Activated CD4-positive, alpha-beta T cell treated with anti-CD3 and anti-CD28 coated beads, Interleukin-2, amount 10 ng/mL, durations not matched to agents 7 days and 5 days (primary cell): ENCODE measurements at places on chromosomes 4 and X.

- no peak for DNase-seq
These were observed 20.9 kb downstream of the NELFA start for GRCh38 chr4:1987721-1988326.

- no peak for DNase-seq
These were observed 9.5 kb upstream of the NAAA start for GRCh38 chr4:75950213-75950815.

DNA sequence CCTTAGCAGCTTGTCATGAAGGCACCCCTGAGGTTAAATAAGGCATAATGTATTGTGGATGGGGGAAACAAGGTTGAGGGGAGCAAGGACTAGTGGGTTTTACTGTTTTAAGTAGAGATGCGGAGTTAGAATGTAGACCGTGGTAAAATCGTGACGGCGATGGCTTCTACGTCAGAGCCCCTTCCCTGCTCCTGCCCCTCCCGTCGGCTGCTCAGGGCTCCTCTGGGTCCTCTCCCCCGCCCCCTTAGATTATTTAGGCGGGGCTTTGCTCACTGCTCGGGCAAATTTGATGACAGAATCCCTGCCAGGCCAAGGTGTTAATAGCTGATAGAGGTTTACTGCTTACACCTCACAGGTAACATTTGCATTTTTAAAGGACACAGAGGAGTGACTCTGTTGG lies 2.3 kb downstream of the FRMPD3 start:
- no peak for DNase-seq

GRCh38 chrX:109997786-109998452 lies 5.0 kb upstream of the TMEM164 start:
- DNase-seq = no peak

GRCh38 chr4:53804719-53805118 lies 213.4 kb upstream of the LNX1 start:
- DNase-seq = peak; percentile 28

DNA sequence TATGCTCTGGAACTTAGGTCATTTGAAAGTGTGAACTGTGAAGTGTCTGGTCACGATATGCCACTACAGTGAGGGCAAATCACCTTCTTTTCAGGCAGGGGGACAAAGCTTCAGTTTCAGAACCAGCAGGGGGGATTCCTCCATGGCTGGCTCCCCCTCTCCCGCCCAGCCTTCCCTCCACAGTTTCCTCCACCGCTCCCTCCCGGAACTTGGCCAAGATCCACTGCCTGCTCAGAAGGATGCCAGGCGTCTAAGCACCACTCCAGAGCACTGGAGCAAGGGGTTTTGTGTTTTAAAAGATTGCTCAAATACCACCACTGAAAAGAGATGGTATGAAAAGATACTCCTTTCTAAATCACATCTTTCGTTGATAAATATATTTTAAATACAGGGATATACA lies 126.9 kb downstream of the ELOVL6 start:
- no peak for DNase-seq

- DNase-seq = no peak
These were observed 27.1 kb upstream of the MAGEA8 start for GRCh38 chrX:149853925-149854324.

DNA sequence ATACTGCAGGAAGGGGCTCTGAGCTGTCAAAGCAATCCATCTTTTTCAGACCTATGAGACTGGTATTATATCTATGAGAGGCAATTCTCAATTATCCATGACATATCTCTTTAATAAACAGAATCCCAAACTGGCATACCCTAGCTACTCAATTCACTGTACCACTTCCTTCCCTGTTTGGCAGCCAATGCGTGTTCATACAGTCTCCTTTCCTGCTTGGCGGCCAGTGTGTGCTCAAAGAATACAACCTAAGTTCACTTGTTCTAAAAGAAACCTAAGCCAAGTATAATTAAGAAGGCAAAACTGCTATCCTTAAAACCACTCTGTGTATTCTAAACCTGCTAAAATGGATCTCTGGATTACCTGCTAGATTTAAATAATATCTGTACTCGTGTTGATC lies 38.3 kb downstream of the ARHGEF9 start:
- DNase-seq = no peak

DNA sequence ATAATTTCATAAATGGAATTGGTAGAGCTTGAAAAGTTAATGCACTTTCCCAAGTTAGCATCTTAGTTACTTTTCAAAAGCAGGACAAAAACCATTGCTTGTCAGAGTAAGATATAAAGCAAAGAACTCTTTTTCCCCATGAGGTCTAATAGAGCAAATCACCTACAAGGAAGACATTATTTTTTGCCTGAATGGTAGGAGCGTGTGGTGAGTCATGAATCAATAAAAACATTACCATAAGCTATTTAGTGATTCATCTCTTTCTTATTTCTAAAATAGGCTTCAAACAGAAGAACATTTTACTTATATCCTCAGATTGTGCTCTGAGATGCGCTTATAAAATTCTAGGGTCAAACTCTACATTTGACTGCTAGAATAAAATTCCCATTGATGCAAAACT lies 109.4 kb upstream of the GPRIN3 start:
- DNase-seq = no peak

- no peak for DNase-seq
These were observed 60.9 kb downstream of the BMP15 start for GRCh38 chrX:50971395-50971794.

DNA sequence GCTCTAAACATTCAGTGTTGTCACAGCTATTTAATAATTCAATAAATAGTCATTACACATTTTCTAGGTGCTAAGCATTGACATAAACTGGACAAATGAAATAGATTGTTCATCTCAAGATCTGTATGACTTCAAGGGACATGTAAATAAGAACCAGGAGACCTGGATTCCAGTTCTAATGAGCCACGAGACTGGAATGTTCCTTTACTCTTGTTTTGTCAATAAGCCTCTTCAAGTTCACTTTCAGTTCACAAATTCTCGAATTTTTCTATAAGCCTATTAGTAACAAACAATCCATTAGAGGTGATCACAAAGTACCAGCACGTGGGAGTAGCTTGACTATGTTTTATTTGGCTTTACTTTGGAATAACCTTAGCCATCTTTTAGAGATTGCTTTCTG lies 514.0 kb upstream of the SMIM31 start:
- DNase-seq = no peak

GRCh38 chr4:128837679-128838078 lies 28.2 kb downstream of the JADE1 start:
- DNase-seq = no peak

DNA sequence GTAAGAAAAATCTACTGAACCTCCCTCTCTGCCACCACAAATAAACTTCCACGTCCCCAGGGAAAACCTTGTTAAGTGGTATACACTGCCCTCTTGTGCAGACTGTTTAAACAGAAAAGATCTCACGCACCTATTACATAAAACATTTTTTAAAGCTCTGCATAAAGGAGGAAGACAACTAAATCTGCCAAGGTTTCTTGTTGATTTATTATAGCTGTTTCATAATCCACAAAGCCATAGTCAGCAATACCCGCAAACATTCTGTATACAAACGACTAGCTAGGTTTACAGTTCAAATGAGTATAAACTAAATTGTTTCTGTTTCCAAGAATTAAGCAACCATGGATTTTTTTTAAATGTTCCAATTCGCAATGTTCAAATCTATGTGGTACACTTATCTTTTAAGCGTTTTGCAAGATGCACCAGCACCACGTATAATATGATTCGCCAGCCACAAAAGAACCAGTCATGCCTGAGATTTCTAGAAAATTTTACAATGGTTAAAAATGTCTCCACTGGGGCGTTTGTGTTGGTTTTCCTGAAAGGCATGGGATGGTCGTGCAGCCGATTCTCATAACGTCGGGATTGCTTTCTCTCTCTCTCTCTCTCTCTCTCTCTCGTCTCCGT lies 164.6 kb downstream of the PRKX start:
- DNase-seq = no peak

- no peak for DNase-seq
These were observed 1.1 kb upstream of the CD99 start for GRCh38 chrX:2689773-2690666.

- no peak for DNase-seq
These were observed 24.2 kb upstream of the ACSL1 start for GRCh38 chr4:184850018-184850417.

GRCh38 chr4:159503236-159504008 lies 400.5 kb downstream of the RAPGEF2 start:
- no peak for DNase-seq

- DNase-seq = no peak
These were observed 48.4 kb downstream of the SMIM20 start for GRCh38 chr4:25962393-25962792.

DNA sequence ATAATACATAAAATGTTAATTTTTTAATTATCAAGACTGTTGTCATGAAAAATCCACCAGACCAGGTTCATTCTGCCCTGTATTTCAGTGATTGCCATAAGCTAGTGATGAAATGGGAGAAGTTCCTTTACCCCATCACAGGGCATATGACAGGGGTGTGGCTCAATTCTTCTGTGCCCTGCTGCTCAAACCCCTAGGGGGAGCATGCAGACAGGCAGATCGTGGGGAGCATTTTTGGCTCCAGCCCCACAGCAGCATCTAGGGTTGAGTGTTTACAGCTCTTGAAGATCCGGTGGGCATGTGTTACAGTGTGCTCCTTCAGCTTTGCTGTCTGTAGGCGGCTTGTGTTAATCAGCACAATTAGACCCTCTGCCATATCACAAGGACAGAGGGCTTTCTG lies 700.7 kb downstream of the PCDH18 start:
- DNase-seq = no peak

DNA sequence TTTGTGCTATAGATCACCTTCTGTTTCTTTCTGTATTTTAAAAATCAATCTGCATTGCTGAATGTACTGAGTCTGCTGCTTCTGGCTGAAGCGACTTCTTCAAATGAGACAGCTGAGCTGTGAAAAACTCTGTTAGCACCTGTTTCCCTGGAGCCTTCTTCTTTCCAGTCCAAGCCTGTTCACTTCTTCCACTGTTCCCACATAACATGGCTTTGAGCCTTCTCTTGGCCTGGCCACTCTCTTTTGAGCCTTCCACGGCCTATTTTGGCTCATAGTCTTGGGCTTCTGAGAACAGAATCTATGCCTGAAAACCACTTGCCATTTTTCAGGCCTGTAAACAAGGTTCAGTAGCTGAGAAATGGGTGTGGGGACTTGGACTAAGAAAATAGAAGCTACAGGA lies 132.9 kb upstream of the IGFBP7 start:
- DNase-seq = no peak

GRCh38 chrX:41779030-41779564 lies 55.1 kb downstream of the GPR82 start:
- DNase-seq = no peak

DNA sequence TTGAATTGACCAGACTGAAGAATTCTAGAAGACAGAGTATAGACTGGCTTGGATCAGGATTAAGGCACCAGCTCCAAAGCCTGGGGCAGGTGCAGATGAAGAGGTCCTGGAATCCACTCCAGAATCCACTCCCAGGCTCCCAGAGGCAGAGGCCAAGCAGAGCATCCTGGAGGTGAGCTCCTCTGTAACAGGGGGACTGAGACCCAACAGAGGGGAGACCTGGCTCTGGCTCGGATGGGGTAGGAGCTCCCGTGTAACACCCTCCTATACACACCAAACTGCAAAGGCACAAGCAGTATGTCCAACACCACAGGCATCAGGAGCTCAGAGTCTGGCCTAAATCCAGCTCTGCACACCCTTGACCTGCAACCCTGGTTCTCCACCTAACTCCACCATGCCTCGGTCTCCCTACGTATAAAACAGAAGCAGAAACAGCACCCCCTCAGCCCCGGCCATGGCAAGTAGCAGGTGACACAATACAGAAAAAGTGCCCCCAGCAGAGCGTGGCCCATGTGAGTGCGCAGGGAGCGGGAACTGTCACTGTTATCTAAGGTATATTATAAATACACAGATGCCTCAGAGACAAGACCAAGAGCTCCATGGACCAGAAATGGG lies 14.9 kb downstream of the RNF212 start:
- no peak for DNase-seq

- no peak for DNase-seq
These were observed 166.8 kb upstream of the FRG1 start for GRCh38 chr4:189773909-189774308.

DNA sequence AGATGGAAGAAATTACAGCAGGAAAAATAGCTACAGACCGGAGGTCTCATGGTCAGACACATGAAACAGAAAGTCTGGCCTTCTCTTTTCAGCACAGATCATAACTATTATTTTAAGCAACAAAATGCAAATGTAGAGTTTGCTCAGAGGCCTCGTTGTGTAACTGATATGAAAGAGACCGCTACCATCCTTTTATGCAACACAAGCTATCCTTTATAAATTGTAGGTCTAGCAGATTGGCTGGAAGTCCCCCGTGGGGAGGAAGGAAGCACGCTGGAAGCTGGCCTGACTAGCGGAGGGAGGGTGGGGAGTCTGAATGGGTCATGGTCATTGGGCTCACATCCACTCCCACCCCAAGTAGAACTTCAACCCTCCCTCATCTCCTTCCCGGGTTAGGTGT lies 27.7 kb downstream of the DMP1 start:
- no peak for DNase-seq

DNA sequence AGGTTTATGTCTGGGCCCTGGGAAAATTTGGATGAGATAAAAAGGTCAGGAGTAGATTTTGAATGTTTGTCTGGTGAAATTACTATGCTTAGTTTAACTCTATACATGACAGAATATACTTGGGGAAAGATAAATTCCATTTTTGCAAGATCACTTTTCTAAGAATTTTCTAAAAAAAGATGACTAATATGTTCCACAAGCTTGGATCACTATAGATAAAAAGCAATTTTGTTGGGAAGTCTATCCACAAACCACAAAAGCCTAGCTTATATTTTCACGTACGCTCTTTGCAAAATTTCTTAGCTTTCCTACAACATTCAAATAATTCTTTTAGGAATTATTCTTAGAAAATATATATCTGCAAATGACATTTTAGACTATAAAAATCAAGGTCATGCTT lies 20.6 kb upstream of the COQ2 start:
- no peak for DNase-seq

DNA sequence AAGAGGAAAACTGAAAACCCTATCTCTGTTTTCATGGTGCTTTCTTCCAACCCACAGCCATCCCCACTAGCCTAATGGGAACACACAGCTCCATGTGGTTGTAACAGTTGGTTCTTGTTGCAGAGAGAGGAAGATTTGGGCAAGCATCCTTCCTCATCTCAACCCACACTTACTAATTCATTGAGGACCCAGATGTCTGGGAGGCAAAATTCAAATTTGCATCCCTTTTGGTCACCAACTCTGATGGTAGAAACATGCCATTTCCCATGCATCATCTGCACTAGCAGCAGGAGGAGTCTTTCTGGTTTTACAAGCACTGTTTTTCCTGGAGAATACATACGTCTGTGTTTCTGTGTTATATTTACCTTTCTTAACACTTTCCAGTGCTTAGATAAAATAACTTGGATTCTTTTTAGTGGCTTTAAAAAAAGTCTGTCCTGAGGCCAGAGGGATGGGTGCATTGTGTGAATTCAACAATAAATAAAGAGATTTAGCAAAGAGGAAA lies 301.0 kb downstream of the KCTD8 start:
- no peak for DNase-seq

DNA sequence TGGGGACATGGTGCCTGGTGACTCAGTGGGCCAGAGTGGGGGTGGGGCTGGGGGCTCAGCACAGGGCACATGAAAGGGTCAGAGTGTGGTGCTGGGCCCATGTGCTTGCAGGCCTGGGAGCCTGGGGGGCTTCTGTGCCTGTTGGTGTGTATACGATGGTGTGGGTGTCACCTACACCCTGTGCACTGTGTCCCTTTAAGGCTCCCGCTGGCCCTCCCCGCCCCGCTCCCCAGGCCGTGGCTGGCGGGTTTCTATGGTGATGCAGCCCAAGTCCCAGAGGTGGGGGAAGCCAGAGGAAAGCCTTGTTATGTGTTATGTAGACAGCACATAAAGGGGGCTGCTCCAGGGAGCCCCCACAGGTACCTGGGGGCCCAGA lies 5.5 kb downstream of the L1CAM start:
- DNase-seq = no peak
